GM13976 (cell line): ENCODE measurements at places on chromosomes 13 and 19.

DNA sequence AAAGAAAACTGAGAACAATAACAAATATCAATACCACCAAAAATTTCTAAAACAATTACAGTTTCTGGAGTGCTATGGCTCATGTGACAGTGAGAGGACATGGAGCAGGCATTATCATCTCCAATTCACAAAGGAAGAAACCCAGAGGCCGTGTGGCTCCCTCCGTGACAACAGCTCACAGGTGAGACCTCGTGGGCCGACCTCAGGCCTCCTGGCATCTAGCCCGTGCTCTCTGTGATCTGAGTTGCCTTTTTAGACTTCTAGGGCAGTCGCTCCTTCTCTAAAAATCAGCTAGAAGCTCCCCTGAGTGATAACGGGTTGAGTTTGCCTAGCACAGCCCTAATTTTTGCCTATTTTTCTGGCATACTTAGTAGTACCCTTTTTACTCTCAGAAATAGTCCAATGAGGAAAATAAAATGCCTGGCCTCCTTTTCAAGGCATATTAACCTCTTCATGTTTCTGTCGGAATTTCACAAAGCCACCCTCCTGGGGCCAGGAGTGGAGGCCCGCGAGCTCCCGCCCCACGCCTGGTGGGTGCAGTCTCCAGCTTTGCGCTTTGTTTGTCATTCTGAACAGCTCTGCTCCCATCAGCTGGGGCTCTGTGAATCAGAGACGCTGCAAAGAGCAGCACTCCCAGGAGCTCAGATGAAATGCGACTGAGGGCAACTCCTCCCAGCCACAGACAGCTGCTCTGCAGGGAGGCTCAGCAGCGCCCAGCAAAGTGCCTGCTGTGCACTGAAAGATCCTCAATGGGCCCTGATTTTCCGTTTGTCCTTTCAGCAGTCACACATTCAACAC is 292.5 kb downstream of the UQCRFS1 start:
- no peak for DNase-seq

GRCh38 chr19:44856421-44857083 is 10.5 kb downstream of the NECTIN2 start:
- no peak for DNase-seq

DNA sequence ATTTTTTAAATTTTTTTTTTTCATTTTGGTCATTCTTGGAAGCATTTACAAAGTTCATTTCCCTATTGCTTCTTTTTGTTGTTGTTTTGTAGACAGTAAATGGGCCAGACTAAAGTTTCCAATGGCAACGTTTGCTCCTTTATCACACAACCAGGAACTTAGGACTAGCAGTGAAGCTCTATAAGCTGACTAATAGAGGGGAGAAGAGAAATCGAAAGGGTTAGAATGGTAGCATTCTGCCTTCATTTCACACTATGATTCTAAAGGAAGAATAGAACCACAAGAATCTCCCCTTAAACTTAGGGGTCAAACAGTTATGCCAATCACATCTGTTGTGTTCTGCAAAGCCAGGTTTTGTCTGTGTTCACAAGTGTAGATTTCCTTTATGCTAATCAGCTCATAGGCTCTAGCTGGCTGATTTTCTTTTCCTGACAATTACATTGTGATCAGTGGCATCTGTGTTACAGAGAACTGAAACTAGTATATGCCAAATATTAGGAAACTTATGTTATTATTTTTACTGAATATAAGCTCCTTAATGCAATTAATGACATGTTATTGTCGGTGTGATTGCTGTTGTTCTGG is 467.3 kb downstream of the DACH1 start:
- no peak for DNase-seq

- DNase-seq = no peak
Observed at GRCh38 chr13:76438050-76438449, 448.2 kb downstream of the KCTD12 start.

DNA sequence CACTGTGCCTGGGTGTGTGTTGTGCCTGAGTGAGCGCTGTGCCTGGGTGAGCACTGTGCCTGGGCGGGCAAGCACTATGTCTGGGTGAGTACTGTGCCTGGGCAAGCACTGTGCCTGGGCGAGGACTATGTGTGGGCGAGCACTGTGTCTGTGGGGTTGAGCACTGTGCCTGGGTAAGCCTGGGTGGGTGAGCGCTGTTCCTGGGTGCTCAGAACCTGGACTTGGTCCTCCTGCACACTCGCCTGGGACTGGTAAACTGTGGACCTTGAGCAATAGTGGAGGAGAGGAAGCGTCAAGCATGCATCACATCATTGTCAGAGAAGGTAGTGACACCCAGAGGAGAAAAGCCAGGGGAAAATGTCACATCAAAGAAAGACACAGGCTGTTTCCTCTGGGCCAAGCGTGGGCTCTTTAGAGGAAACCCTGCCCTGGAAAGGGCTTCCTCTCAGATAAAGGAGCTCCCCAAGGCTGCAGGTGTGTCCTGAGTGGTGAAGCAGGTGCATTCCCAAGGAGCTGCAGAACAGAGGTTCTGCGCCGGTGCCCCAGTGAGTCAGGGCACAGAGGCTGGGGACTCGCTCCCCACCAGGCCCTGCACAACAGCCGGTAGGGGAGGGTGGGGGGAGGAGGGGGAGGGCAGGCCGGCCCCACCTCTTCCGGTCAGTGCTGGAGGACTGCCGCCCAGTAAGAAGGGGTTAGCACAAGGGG is 141.2 kb downstream of the TEX29 start:
- DNase-seq = no peak

DNA sequence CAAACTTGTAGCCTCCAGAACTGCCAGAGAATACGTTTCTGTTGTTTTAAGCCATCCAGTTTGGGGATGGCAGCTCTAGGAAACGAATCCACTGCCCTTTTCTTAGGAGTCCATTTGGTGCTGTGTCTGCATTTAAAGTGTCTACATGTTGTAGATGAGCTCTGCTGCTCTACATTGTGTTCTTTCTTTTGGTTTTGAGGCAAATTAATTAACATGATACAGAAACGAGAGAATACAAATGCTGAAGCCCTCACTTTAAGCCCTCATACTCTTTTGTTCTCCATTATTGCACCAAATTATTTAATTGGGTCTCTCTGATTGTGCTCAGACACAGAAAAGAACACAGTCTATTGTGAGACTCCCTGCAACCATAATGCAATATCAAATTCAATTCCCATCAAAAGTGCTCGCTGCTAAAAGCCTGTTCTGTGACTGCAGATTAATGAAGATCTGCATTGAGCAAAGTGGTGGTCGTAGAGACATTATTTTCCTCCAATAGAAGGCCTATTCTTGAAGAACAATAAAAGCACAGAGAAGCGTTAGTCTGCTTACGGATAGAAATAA is 166.3 kb upstream of the SOX21 start:
- DNase-seq = no peak

- no peak for DNase-seq
Observed at GRCh38 chr13:94542917-94543316, 53.0 kb downstream of the TGDS start.

- no peak for DNase-seq
Observed at GRCh38 chr19:55247621-55248099, 11.2 kb downstream of the PPP6R1 start.

DNA sequence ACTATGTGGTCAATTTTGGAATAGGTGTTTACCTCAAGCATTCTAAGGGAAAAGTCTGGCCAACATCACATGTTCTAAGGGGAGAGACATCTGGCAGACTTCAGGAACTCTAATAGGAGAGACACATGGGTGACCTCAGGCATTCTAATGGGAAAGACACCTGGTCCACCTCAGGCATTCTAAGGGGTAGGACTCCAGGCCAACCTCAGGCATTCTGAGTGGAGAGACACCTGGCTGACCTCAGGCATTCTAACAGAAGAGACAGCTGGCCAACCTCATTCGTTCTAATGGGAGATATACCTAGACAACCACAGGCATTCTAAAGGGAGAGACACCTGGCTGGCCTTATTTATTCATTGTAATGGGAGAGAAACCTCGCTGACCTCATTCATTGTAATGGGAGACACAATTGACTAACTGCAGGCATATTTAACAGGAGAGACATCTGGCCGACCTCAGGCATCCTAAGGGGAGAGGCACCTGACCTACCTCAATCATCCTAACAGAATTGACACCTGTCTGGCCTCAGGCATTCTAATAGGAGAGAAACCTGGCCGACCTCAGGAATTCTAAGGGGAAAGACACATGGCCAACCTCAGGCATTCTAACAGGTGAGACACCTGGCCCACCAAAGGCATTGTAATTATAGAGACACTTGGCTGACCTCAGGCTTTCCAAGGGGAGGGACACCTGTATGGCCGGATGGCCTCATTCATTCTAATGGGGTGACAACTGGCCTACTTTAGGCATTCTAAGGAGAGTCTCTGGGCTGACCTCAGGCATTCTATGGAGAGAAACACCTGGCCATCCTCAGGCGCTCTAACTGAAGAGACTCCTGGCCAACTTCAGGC is 1346.8 kb downstream of the UQCRFS1 start:
- DNase-seq = no peak

DNA sequence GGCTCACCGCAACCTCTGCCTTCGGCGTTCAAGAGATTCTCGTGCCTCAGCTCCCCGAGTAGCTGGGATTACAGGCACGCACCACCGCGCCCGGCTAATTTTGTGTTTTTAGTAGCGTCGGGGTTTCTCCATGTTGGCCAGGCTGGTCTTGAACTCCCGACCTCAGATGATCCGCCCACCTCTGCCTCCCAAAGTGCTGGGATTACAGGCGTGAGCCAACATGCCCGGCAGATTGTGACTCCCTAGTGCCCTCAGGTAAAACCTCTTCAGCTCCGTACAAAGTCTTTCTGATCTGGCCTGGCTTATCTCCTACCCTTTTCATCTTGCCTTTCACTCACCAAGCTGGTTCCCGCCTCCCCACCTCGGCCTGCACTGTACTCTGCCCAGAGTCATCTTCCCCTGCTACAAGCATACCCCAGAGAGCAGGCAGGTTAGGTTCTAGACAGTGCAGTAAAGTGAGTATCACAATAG is 15.0 kb downstream of the BICRA start:
- no peak for DNase-seq

GRCh38 chr13:44273991-44274770 is 99.4 kb upstream of the SERP2 start:
- peak; percentile 59 for DNase-seq

DNA sequence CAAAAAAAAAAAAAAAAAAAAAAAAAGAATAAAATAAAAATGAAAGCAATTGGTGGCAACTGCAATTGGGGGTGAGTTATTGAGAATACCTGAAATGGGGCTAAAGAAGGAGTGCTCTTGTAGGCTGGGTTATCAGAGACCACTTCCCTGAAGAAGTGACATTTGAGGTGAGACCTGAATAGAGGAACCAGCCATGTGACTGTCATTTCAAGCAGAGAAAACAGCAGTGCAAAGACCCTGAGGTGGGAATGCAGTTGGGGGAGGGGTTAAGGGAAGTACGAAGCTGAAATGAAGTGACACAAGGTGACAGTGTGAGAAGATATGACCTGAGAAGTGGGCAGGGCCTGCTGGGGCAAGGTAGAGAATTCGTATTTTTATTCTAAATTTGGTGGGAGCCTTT is 4.3 kb upstream of the PALM3 start:
- no peak for DNase-seq

DNA sequence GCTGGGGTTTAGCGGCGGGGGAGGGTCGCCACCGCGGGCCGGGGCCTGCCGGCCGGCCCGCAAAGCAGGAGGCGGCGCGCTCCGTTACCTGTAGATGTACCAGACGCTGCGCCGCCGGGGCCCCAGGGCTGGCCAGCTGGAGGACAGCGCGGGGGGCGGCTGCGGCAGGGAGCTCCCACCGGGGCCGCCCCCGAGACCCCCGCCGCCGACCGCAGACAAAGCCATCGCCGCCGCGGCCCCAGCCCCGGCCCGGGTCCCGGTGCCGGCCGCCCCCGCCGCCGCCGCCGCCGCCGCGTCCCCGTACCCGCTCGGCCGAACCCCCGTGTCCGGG is 24.8 kb downstream of the SHANK1 start:
- no peak for DNase-seq
